ENCODE measurements at places on chromosomes 13 and 19. TPM values are rescaled to one million over a fixed set of nuclear protein-coding genes. Genes with fewer than 3 reads are reported as not detected.

GRK1 gene
- polyA plus RNA-seq: 0.27 TPM

ALOX5AP gene
- polyA plus RNA-seq: 18.6 TPM

TIMM29 gene
- 21.5 TPM for polyA plus RNA-seq

DNA sequence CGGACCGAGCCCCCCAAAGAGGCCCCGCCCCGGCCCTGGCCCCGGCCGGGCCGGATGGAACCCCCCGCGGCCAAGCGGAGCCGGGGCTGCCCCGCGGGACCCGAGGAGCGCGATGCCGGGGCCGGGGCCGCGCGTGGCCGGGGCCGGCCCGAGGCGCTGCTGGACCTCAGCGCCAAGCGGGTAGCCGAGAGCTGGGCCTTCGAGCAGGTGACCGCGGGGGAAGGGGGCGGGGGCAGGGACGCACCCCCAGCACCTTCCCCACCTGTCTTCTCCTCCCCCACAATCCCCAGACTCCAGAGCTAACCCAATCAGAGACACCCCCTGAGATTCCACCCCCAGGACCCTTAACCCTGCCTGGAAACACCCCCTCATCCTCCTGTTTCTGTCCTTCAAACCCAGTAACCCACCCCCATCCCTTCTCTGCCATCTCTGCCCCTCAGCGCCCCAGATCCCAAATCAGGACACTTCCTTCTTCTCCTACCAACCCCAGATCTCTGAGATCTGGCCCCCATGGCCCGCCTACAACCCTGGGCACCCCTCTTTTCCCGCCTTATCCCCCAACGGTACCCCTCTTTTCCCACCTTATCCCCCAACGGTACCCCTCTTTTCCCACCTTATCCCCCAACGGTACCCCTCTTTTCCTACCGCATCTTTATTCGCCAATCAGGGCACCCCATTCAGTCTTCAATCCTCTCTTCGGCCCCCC is 505 bp downstream of the ZSWIM4 start:
- H3K4me3 ChIP-seq: peak overlapping the region; percentile 94
- no peaks in the 10 kb centered on the region for H3K36me3 ChIP-seq
- H3K27ac ChIP-seq: peak overlapping the region; percentile 53
- no peaks in the 10 kb centered on the region for H3K27me3 ChIP-seq

LAIR1 gene
- polyA plus RNA-seq: 8.1 TPM

DNA sequence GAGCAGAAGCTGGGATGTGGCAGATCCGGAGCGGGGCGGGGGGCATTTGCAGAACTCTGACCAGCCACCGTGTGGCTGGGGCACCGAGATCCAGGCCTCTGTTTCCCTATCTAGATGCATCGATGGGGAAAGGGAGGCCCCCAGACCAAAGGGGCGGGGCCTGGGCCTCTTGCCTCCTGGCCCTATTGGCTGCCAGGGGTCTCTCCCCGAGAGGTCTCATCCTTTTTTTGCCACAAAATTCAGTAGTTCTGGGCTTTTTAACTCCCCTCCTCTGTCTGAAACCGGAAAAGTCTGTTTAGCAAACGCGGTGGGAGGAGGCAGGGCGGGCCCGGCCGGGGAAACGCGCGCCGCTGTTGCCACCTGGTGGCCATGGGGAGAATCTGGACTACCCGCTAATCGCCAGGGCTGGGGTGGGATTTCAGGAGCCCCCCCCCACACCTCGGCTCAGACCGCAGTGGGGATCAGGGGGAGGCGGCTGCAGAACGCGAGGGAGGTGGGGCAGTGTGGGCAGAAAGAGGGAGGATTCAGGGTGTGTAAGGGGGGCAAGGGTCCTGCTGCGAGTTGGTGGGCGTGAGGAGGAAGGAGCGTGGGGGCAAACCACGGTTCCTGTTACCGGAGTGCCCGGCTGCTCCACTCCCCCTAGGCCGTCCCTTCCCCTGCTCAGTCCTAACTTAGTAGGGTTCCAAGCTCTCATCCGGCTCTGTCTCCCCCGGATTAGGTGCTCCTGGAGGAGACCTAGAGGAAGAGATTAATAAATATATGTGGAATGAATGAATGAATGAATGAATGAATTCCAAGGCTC is 28.3 kb downstream of the IL12RB1 start:
- H3K27me3 ChIP-seq: no peaks in the 10 kb centered on the region
- peak overlapping the region; percentile 67 for H3K27ac ChIP-seq
- no peaks in the 10 kb centered on the region for H3K36me3 ChIP-seq
- DNase-seq: peak; percentile 81
- H3K4me3 ChIP-seq: no peak overlapping the region

MED4 gene
- polyA plus RNA-seq: 64.1 TPM

DNA sequence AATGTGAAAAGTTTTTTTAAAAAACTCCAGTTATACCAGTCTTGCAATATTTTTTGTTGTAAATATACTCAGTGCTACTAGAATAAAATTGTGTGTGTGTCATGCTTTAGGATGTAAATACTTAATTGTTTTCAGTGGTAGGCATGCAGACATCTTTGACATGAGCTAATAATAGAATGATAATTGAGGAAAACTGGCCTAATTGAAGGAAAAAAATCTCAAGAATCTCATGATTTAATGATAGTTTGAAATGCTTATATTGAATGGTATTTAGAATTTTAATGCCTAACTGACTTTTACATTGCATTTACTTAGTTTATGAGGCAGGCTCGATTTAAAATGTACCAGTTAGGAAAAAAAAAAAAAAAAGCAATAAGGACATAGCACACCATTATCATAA is 3.2 kb upstream of the MAB21L1 start:
- H3K27me3 ChIP-seq: no peaks in the 10 kb centered on the region
- DNase-seq: no peak
- no peak overlapping the region for H3K4me3 ChIP-seq
- no peak overlapping the region for H3K27ac ChIP-seq

GRCh38 chr13:30409886-30410704 is 12.2 kb upstream of the UBE2L5 start:
- no peak overlapping the region for H3K4me3 ChIP-seq
- H3K27ac ChIP-seq: no peak overlapping the region
- H3K36me3 ChIP-seq: no peaks in the 10 kb centered on the region
- no peak for DNase-seq
- H3K27me3 ChIP-seq: no peaks in the 10 kb centered on the region

PLIN4 gene
- polyA plus RNA-seq: 16.9 TPM

MAB21L1 gene
- 2.4 TPM for polyA plus RNA-seq

FCAR gene
- polyA plus RNA-seq: not detected

DNA sequence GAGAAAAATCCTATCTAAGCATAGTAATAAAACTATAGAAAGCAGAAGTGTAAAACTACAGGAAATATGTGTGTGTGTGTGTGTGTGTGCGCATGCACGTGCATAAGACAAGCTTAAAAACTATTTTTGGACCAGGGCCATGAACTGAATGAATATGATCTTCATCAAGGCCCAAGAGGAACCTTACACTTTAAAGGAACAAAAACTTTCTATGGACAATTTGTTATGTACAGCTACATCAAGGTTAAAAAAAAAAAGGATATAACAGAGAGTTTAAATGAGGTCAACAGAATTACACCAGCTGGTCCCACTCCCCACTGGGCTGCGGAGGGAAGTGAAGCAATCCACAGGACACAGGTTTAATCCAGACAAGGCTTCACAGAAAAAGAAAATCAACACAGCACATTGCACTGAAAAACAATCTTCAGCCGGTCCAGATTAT is 151.1 kb downstream of the LHFPL6 start:
- H3K4me3 ChIP-seq: no peak overlapping the region
- DNase-seq: peak; percentile 12
- no peaks in the 10 kb centered on the region for H3K36me3 ChIP-seq
- no peak overlapping the region for H3K27ac ChIP-seq
- H3K27me3 ChIP-seq: no peaks in the 10 kb centered on the region

STAP2 gene
- 261 TPM for polyA plus RNA-seq

ZNF132 gene
- polyA plus RNA-seq: 0.27 TPM

- no peak overlapping the region for H3K27ac ChIP-seq
- DNase-seq: no peak
- H3K36me3 ChIP-seq: no peaks in the 10 kb centered on the region
- H3K4me3 ChIP-seq: no peak overlapping the region
- H3K4me1 ChIP-seq: no peaks in the 10 kb centered on the region
Observed at GRCh38 chr13:91546900-91547299, 148.5 kb downstream of the GPC5 start.

DNA sequence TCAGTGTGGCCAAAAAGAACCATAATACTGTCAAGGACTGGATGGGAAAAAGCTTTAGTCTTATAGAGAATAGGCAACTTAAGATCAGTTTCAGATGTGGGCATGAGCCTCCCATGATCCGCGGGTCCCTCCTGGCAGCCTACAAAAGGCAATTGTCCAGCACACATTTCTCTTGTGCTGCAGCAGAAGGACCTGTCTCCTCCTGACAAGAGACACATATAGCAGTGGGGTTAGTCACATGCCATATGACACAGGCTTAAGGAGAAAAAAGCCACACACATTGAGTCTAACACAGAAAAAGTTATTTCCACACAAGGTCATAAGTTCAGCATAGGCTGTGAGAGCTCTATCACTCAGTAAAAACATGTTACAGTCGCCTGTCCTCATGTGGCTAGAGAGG is 1378.7 kb upstream of the PRR20A start:
- H3K4me3 ChIP-seq: no peak overlapping the region
- no peaks in the 10 kb centered on the region for H3K27me3 ChIP-seq
- no peaks in the 10 kb centered on the region for H3K36me3 ChIP-seq
- no peaks in the 10 kb centered on the region for H3K4me1 ChIP-seq

C1QTNF9 gene
- 0.15 TPM for polyA plus RNA-seq

- H3K4me1 ChIP-seq: no peaks in the 10 kb centered on the region
- H3K36me3 ChIP-seq: no peaks in the 10 kb centered on the region
- no peak overlapping the region for H3K27ac ChIP-seq
- no peaks in the 10 kb centered on the region for H3K27me3 ChIP-seq
- DNase-seq: no peak
Observed at GRCh38 chr13:58547419-58547818, 915.9 kb downstream of the PCDH17 start.

GRCh38 chr13:46668302-46668720 is 115.3 kb downstream of the LRCH1 start:
- H3K36me3 ChIP-seq: no peaks in the 10 kb centered on the region
- H3K4me1 ChIP-seq: peaks cover 36% of the 10 kb centered on the region
- peak overlapping the region; percentile 25 for H3K27ac ChIP-seq
- no peak for DNase-seq

- H3K27ac ChIP-seq: no peak overlapping the region
- no peak overlapping the region for H3K4me3 ChIP-seq
- no peaks in the 10 kb centered on the region for H3K36me3 ChIP-seq
- H3K4me1 ChIP-seq: no peaks in the 10 kb centered on the region
- H3K27me3 ChIP-seq: no peaks in the 10 kb centered on the region
Observed at GRCh38 chr13:26320766-26321165, 66.8 kb downstream of the CDK8 start.

GRCh38 chr19:43534816-43535761 is 2.1 kb downstream of the ZNF575 start:
- H3K4me3 ChIP-seq: no peak overlapping the region
- H3K4me1 ChIP-seq: peaks cover 11% of the 10 kb centered on the region
- H3K27ac ChIP-seq: peak overlapping the region; percentile 95
- no peaks in the 10 kb centered on the region for H3K36me3 ChIP-seq
- H3K27me3 ChIP-seq: no peaks in the 10 kb centered on the region

DNA sequence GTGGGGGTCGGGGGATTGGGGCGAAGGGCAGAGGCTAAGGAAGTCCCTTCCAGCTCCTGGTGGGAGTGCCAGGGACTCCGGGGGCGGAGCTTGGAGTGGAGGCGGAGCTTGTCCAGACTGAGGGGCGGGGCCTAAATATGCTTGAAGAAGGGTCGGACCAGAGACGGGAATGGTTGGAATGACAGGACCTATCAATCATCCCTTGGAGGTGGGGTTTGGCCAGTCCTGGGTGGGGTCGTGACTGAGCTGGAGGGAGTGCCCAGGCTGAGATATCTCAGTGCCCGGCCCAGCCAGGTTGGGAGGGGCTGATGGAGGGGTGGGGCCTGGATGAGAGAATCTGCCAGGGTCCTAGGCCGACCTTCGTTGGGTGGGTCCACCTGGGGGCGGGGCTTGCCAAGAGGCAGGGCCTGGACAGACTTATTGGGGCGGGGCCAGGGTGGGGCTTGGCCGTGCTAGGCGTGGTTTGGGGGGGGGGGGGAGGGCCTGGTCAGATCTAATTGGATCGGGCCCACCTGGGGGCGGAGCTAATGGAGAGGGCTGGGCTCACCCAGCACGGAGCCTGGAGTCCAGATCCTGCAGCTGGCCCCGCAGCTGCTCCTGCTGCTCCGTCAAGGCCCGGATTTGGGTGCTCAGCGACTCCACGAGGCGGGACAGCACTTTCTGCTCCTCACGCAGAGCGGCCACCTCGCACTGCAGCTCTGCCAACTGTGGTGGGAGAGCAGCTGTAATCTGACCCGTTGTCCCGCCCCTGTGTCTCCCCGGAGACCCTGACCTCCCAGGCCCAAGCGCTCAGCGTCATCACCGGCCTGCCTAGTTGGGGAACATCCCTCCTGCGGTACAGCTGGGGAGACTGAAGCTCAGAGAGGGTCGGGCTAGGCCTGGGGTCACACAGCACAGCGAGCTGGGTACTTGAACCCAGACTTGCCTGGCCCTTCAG is 2.6 kb upstream of the WIZ start:
- H3K27me3 ChIP-seq: peaks cover 5% of the 10 kb centered on the region
- peak; percentile 77 for DNase-seq
- H3K27ac ChIP-seq: peak overlapping the region; percentile 14
- no peak overlapping the region for H3K4me3 ChIP-seq
- no peaks in the 10 kb centered on the region for H3K36me3 ChIP-seq

DNA sequence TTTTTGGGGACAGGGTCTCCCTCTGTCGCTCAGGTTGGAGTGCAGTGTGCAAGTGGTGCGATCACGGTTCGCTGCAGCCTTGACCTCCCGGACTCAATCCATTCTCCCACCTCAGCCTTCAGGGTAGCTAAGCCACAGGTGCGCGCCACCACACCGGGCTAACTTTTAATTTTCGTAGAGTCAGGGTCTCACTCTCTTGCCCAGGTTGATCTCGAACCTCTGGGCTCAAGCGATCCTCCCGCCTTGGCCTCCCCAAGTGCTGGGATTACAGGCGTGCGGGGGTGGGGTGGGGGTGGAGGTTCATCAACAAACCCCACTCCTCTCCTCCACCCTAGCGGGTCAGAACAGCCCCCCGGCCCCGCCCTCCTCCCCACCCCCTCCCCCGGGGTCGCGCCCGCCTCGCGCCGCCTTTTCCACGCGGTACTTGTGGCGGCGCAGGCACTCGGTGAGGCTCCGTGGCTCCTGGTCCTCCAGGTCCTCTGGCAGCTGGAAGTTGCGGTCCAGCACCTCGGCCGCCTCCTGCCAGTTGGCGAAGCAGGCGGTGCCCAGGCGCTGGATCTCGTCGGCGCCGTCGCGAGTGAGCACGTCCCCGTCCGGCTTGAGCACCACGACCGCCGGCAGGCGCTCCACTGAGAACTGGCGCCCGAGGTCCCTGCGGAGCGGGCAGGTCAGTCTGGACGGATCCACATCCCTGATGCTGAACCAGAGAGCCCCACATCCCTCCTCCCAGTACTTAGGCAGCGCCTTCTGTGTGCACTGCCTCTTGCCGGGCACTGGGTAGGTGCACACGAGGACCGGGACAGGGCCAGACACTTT is 5.2 kb downstream of the NXNL1 start:
- no peak overlapping the region for H3K27ac ChIP-seq
- H3K4me1 ChIP-seq: no peaks in the 10 kb centered on the region
- no peak overlapping the region for H3K4me3 ChIP-seq
- no peak for DNase-seq

PSG2 gene
- not detected for polyA plus RNA-seq

HSH2D gene
- 14.8 TPM for polyA plus RNA-seq

IZUMO4 gene
- 3.5 TPM for polyA plus RNA-seq
